ENCODE measurements at places on chromosomes 2 and 18.

DNA sequence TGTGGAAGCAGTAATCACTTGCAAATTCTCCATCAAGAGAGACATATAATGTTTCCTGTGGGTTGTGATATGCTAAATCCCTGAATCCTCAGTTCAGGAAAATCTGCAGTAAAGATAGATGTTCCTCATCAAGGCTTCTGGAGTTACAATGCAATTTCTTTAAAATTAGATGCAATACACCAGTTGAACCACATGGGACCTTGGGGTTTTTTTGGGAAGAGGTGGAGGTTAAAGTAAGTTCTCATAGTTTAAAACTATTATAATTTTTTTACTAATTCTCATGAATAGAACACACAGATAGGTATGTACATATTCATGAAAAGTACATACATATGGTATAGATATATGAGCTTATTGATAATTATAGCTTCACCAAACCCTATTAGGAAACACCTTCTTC is 496.2 kb downstream of the SATB2 start:
- no peaks in the 10 kb centered on the region for H3K4me1 ChIP-seq
- no peak for DNase-seq
- H3K27ac ChIP-seq = no peak overlapping the region
- H3K27me3 ChIP-seq = no peaks in the 10 kb centered on the region
- no peaks in the 10 kb centered on the region for H3K36me3 ChIP-seq
- no peak overlapping the region for H3K4me3 ChIP-seq

- H3K36me3 ChIP-seq = no peaks in the 10 kb centered on the region
- H3K4me3 ChIP-seq = no peak overlapping the region
- H3K27me3 ChIP-seq = no peaks in the 10 kb centered on the region
- peaks cover 9% of the 10 kb centered on the region for H3K4me1 ChIP-seq
- no peak for DNase-seq
- no peak overlapping the region for H3K27ac ChIP-seq
Observed at GRCh38 chr2:128732976-128733431, 414.3 kb upstream of the HS6ST1 start.

DNA sequence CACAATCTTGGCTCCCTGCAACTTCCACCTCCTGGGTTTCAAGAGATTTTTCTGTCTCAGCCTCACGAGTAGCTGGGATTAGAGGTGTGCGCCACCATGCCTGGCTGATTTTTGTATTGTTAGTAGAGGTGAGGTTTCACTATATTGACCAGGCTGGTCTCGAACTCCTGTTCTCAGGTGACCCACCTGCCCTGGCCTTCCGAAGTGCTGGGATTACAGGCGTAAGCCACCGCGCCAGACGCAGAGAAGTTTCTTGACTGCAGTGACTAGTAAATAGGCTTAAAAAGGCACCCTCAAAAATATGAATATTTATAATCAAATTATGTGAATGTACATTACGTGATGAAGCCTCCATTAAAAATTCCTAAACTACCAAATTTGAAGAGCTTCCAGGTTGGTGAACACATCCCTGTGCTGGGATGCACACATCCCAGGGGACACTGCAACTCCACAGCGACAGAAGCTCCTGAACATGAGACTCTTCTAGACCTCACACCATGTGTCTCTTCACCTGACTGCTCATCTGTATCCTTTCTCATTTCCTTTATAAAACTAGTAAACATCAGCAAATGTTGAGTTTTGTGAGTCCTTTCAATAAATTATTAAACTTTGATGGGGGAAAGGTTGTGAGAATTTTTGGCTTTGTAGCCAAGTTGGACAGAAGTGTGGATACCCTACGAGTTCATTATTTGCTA is 203.3 kb upstream of the SPOPL start:
- H3K4me1 ChIP-seq = peaks cover 5% of the 10 kb centered on the region
- no peak overlapping the region for H3K27ac ChIP-seq
- H3K27me3 ChIP-seq = no peaks in the 10 kb centered on the region
- no peaks in the 10 kb centered on the region for H3K36me3 ChIP-seq
- no peak for DNase-seq
- H3K4me3 ChIP-seq = no peak overlapping the region

DNA sequence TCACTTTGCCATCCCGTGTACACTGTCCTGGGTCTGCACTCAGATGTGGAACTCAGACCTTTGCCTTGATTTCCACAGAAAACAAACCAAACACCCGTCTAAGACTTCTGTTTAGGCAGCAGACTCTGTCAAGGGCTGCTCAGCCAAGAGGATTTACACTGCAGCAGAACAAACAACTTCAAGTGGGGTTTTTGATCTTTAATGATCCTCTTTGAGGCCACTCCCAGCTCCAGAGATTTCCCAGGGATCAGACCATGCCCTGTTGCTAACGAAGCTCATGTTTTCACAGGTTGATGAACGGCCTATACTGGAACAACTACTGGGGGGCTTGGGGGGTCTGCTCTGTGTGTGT is 52.5 kb upstream of the LGALSL start:
- no peaks in the 10 kb centered on the region for H3K36me3 ChIP-seq
- H3K4me3 ChIP-seq = no peak overlapping the region
- no peaks in the 10 kb centered on the region for H3K27me3 ChIP-seq
- no peak for DNase-seq

DNA sequence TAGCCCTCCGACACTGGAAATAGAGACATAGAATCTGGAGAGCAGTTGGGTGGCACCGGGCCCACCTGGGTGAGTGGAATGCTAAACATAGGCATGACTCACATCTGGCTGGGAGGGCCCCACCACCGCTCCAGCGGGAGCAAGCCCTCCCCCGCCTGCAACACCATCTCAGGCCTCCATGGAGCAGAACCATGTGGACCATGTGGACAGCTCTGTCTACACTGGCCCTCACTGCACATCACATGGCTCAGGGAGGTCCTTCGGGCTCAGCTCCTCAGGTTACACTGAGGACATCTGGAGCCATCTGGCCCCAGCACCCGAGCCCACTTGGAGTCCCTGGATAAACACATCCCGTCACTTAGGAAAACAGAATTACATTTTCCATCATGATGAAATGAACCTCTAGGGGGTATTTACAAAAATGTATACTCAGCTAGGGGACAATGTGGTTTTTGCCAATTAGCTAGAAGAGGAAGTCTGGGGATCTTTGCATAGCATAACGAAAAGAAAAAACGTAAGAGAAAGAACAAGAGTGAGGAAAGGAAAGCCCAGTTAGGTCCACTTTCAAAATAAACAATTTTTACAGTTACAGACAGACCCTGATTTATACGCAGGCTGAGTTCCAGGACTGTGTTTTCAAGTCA is 30.7 kb upstream of the MLPH start:
- H3K27ac ChIP-seq = no peak overlapping the region
- H3K27me3 ChIP-seq = no peaks in the 10 kb centered on the region
- no peak overlapping the region for H3K4me3 ChIP-seq

DNA sequence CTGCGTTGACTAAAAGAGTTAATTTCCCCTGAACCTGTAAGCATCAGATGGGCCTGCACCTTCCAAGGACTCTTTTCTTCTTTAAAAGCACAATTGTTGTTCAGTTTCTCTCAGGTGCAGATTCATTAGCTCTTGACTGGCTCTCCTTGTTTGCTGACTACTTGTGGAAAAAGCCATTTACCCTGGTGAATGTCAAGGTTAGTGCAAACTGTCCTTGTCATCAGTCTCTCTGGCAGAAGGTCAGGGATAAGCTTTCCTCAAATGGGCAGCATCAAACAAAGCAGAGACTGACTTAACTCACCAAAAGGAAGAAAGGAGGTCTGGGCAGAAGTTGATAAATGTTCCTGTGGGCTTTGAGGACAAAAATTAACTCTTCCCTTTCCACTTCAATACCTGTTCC is 922.7 kb downstream of the BCL11A start:
- no peaks in the 10 kb centered on the region for H3K27me3 ChIP-seq
- no peak for DNase-seq
- H3K27ac ChIP-seq = no peak overlapping the region
- no peak overlapping the region for H3K4me3 ChIP-seq

DNA sequence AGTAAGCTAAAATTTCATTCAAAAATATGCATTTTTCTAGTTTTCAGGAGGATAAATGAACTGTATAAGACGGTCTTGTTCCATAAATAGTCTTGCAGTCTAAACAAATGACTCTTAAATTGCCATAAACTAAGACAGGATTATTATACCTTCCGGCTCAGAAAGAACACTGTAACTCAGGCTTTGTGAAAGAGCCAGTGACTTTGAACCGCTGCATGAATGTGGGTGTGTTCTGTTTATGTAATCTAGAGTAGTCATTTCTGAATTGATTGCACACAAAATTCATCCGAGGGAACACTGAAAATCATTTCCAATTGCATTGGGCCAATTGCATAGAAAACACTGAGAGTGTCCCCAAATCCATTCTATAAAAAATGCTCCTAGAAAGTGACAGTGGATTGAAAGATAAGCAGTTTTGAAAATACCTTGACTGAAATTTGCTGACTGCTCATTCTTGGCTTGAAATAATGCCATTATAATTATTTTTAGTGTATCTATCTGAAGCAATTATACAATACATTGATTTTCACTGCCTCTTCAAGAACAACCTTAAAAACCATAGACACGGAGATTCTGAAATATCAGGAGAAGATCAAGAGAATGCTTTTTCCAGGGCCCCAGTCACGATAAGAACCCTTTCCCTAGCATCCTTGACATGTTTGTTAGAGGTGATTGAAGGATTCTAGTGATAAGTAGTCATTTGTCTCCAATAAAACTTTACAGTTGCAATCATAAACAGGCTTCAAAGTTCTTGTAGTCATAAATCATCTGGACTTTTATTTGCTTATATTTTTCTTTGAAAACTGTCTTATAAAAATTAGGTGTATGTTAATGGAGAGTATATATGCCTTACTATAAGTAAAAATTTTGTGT is 55.4 kb downstream of the CNTNAP5 start:
- no peaks in the 10 kb centered on the region for H3K36me3 ChIP-seq
- no peak overlapping the region for H3K27ac ChIP-seq
- no peaks in the 10 kb centered on the region for H3K27me3 ChIP-seq
- no peak overlapping the region for H3K4me3 ChIP-seq
